ENCODE measurements at places on chromosomes 2 and 18. TPM values are rescaled to one million over a fixed set of nuclear protein-coding genes. Genes with fewer than 3 reads are reported as not detected.

Gene SPDYA
- total RNA-seq = 0.25 TPM

Gene REG3A
- not detected for total RNA-seq

Gene ANKRD53
- 0.28 TPM for total RNA-seq

Gene GATA6
- total RNA-seq = 1.4 TPM

Gene ANO7
- total RNA-seq = 2.1 TPM

Gene LGALSL
- total RNA-seq = 12.0 TPM

Gene PCARE
- total RNA-seq = not detected

Gene ABCG8
- not detected for total RNA-seq

Gene DHX57
- 19.5 TPM for total RNA-seq

Gene SCN3A
- total RNA-seq = not detected

Gene RUFY4
- not detected for total RNA-seq

Gene INHA
- total RNA-seq = 0.42 TPM

Gene GAL3ST2
- 0.15 TPM for total RNA-seq

Gene HOXD12
- not detected for total RNA-seq

Gene THAP4
- total RNA-seq = 88.4 TPM

Gene ALPG
- total RNA-seq = 0.71 TPM

Gene SIX2
- 2.5 TPM for total RNA-seq

Gene GALNT14
- 44.3 TPM for total RNA-seq

Gene TRAF3IP1
- 12.6 TPM for total RNA-seq

Gene ZNF512
- 21.0 TPM for total RNA-seq

Gene BMP10
- total RNA-seq = not detected

Gene SH3RF3
- total RNA-seq = 0.61 TPM

Gene NOL4
- total RNA-seq = not detected

Gene ACOXL
- total RNA-seq = not detected

Gene SKA1
- 12.6 TPM for total RNA-seq

Gene ATP6V1C2
- total RNA-seq = 0.14 TPM

Gene ANKRD36
- 4.8 TPM for total RNA-seq

Gene MYL12A
- total RNA-seq = 333 TPM

Gene FAP
- total RNA-seq = not detected

Gene MALL
- total RNA-seq = 155 TPM

Gene STRADB
- 27.8 TPM for total RNA-seq

Gene MATN3
- total RNA-seq = 15.5 TPM

Gene MTCL1
- total RNA-seq = 50.3 TPM

Gene SETBP1
- total RNA-seq = 0.63 TPM

Gene SLC30A3
- 3.3 TPM for total RNA-seq

Gene SLC40A1
- 1.5 TPM for total RNA-seq

Gene IL18R1
- total RNA-seq = 1.2 TPM
